NCI-H2029 (cell line): ENCODE measurements at places on chromosomes 2 and 18.

- no peak for DNase-seq
Measured at GRCh38 chr2:17160594-17160993, 357.6 kb downstream of the RAD51AP2 start.

DNA sequence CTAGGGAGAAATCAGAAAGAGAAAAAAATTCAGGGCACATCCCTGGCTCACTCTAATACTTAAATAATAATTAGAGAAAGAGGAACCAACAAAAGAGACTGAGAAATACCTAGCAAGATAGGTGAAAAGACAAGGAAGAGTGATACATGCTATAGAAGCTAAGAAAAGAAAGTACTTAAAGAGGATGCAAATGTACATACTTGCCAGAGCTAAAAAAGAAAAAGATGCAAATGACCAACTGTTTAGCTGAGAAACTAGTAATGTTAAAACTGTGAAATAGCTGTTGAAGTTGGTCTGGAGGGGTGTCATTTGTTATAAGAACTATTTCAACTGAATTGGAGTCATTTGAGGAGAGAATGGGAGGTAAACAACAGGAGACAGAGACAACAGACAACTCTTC lies 412.2 kb downstream of the SPAG16 start:
- DNase-seq: no peak

- no peak for DNase-seq
Measured at GRCh38 chr18:47343291-47343690, 91.8 kb upstream of the SKOR2 start.

GRCh38 chr2:75503048-75503607 lies 57.6 kb downstream of the EVA1A start:
- DNase-seq: no peak

DNA sequence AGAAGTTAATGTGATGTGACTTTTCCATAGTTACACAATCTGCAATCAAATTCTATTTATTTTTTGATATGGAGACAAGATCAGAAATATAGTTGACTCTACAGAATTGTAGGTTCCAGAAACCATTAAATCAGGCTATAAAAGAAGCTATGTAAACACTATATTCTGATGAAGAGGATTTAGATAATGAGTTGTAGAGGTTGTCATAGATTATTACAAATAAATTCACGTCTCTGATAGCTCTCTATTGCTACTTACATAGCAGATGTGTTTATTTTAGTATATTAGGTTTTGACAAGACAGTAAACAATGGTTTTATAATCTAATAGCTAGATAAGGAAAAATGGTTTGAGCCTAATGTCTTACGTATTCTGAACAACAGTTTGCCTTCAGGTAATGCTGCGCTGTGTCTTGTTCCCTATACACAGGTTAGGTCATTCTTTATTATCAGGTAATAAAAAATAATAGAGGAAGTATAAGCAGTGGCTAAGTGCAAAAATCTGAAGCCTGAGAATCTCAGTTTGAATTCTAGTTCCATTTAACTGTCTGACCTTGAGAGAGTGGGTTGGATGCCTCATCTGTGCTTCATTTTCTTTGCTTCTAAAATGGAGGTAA lies 93.4 kb downstream of the PPP1R1C start:
- no peak for DNase-seq

GRCh38 chr2:74693213-74693612 lies 39.2 kb downstream of the SEMA4F start:
- no peak for DNase-seq

DNA sequence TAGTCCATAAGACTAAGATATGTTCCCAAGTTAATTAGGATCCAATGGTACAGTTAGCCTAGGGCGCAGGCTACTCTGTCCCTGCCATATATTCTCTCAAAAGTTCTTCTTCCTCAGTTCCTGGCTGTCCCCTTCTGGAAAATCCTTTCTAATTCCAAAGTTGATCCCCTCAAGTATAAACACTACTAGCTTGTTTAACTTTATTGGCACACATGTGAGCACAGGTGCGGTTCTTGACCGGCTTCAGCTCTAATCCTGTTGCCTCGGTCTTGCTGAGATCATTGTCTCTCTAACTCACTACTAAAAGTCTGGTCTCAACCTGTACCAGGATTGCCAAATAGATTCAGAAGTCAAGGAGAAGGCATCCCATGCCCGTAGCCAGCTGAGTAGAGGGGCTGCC lies 89.0 kb downstream of the SEMA4F start:
- DNase-seq: no peak

GRCh38 chr2:19883971-19884720 lies 17.6 kb downstream of the TTC32 start:
- DNase-seq: no peak

DNA sequence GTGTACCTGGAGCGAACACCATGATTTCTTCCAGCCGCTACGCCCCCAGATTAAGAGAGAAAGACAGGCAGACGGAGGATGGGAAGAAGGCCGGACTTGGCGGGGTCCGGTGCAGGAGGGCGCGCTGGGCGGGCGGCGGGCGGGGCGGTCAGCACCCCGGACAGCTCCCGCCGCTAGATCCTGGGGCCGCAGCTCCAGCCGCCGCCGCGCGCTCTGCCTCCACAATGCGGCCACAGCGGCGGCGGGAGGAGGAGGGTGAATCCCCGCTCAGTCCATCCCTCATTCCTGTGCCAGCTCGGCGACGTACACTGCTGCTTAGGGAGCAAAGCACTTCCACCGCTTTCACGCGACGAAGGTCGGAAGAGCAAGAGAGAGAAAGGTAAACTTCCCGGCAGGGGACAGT lies at the start of gene AKAIN1:
Gene AKAIN1 (minus strand): TSS at position 226 of the 403 bp plus-strand sequence. CDS start 204 bp downstream, at position 22.
- peak; percentile 11 for DNase-seq

GRCh38 chr2:108594132-108594981 lies 60.1 kb downstream of the LIMS1 start:
- DNase-seq: no peak

DNA sequence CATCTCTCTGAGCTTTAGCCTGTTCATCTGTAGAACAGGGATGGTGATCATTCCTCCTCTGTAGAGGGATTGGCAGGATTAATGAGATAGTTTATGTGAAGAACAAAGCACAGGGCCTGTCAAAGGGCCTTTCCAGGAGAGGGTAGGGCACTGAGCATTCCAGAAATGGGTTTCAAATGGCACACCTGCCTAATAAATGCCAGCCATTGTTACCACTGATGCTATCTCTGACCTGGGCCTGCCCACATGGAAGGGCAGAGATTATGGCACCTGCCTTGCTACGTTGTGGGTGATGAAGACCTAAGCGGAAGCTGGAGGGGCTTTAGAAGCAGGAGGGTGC lies 31.0 kb upstream of the GMPPA start:
- no peak for DNase-seq

- no peak for DNase-seq
Measured at GRCh38 chr18:8705238-8705960, at the start of gene MTCL1. Gene MTCL1 (plus strand): TSS chr18:8705556. CDS start chr18:8705661, 105 bp downstream.

- no peak for DNase-seq
Measured at GRCh38 chr18:35624146-35624545, 42.6 kb downstream of the GALNT1 start.

DNA sequence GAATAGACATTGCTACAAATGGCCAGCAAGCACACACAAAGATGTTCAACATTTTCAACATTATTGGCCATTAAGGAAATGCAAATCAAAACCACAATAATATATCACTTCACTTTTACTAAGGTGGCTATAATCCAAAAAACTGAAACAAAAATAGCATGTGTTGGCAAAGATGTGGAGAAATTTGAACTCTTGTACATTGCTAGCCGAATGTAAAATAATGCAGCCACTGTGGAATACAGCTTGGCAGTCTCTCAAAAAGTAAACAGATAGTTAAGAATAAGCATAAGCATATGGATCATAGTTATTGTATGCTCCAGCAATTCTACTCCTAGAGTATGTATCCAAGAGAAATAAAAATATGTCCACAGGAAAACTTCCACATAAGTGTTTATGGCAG lies 192.5 kb downstream of the EN1 start:
- no peak for DNase-seq

DNA sequence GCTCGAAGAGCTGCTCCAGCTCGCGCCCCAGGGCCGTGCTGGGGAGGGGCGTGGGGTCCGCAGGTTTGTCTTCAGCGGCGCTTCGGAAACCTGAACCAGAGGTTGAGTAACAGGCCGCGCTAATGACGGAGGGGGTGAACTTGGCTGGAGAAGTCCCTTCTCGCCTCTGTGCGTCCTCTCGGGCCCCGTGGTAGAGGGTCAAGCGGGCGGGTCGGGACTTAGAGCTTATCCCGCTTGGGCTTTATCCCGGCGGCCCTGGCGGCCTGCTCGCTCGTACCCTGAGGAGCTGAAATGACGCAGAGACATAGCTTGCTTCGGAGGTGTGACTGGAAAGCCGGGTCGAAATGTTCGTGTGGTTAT lies 479 bp downstream of the RNMT start:
- DNase-seq: no peak

DNA sequence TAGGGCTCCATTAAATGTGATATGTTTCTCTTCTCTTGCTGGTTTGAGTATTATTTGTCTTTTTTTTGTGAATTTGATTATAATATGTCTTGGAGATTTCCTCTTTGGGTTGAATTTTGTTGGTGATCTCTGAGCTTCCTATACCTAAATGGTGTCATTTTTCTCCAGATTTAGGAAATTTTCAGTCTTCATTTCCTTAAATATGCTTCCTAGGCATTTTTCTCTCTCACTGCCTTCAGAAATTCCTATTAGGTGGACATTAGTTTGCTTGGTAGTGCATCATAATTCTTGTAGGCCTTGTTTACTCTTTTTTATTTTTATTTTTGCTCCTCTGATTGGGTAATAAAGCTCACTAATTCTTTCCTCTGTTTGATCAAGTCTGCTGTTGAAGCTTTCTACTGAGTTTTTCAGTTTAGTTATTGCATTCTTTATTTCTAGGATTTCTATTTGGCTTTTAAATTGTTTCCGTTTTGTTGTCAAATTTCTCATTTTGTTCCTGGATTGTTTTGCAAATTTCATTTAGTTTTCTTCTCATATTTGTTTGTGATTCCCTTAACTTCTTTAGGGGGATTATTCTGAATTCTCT lies 36.6 kb upstream of the CRACDL start:
- DNase-seq: no peak

- DNase-seq: no peak
Measured at GRCh38 chr2:56449002-56449431, 265.2 kb downstream of the CCDC85A start.

DNA sequence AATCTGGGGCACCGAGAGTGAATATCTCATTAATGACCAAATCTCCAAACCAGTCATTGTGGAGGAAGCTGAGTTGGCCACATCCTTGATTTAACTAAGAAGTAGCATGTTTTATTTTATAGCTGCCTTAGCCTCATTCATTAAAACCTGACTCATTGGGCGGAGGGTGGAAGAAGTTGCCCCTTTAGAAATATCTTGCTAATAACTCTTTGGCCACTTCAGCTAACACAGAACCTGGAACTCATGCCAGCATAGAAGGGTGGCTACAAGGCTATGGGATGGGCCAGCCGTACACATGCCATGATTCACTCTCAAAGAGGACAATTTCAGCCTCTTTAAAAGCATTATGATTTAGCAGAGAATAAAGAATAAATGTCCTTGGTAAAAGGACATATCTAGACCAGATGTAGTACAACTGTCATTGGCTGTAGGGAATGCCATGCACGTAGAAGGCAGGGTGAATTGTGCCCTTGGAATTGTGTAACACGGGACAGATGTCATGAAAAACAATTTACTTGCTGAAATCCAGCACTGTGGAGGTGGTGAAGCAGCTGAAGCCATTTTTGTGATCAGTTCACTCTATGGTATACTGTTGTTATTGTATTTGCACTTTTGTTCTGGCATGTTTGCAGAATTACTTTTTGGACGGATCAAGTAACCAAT lies 330.0 kb downstream of the PLCL1 start:
- DNase-seq: no peak

DNA sequence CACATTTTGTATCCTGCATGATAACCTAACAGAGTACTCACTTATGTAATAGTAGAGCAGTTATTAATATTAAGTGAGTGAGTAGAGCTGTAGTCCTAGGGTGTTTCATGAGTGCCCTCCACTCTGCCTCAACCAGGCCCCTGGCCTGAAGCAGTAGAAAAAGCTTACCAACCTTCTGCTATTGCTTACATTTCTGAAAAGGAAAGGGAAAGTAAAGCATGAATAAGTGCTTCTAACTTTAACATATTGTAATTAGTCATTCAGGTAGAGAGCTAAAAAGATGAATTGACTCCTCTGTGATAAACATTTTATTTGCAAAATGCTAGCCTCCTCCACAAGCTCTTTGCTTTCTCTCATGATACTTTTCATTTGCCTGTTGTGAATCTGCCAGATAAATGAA lies 94.7 kb upstream of the RPE start:
- no peak for DNase-seq

- DNase-seq: no peak
Measured at GRCh38 chr2:142938240-142938639, 60.8 kb downstream of the KYNU start.

GRCh38 chr18:11882636-11883035 lies 25.5 kb downstream of the MPPE1 start:
- no peak for DNase-seq

GRCh38 chr2:204691911-204692510 lies 146.7 kb downstream of the PARD3B start:
- no peak for DNase-seq

- DNase-seq: no peak
Measured at GRCh38 chr2:47035615-47036488, 119.3 kb downstream of the STPG4 start.

DNA sequence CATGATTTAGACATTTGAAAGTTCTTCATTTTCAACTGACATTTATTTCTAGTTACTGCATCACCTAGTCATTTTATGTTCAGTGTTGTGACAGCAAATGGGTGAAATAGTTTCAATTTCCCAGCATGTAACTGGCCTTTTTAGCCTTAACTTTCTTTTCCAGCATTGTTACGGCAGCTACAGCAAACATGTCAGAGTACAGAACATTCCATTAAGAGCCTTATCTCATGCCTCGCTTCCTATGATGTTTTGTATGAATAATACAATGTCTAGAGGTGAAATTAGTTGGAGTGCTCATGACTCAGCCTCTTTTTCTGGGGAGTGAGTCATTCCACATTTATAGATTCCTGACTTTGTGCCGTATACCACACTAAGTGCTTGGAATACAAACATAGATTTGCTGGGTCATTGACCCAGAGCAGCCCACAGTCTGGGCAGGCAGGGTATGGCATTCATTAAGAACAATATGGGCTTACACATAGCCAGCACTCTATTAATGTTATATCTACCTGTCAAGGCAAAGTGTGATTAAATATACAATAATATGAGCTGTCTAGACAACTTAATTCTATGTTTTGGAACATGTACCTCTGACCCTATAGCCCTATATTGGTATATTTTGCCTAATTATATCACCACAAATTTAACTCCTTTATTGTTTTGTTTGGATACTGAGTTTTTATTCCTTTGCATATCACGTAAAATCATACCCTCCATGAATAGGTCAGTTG lies 72.2 kb downstream of the MAP2 start:
- peak; percentile 78 for DNase-seq

GRCh38 chr2:217494557-217494956 lies 508.2 kb downstream of the TNS1 start:
- no peak for DNase-seq
